Activated naive CD4-positive, alpha-beta T cell (primary cell): ENCODE measurements at places on chromosomes 7 and 10.

DNA sequence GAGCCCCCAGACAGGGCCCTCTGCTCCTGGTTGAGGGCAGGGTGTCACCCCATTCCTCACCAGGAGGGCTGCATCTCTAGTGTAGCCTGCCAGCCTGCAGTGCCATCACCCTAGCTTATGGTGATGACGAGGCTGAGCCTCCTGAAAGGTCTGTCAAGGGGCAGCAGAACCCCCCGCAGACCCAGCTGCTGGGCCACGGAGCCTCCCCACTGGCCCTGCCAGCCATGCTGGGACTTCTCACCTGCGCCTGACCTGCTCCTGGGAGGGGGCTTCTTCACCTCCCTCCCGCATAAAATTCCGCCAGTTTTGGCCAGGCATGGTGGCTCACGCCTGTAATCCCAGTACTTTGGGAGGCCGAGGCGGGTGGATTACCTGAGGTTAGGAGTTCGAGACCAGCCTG, 40.4 kb upstream of the RASGEF1A start:
- no peak for DNase-seq

- no peak for DNase-seq
Observed at GRCh38 chr7:54860003-54860775, 101.2 kb upstream of the SEC61G start.

DNA sequence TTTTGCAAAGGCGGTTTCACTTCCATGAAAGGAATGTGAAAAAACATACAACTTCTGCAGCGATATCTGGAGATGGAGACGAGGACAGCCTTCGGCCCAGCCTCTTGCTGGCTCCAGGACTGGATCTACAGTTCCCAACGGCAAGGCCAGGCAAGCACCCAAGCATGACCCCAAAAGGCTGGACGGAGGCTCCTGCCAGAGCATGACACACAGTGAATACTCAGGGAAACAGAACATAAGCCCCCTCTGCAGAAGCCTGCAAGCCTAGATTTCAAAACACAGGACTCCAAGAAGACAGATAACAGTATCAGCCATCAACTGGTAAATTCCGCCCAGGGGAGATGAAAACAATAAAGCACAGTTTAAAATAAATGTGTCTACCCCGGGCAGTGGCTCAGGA, 3.3 kb upstream of the LRRC27 start:
- DNase-seq: no peak

- no peak for DNase-seq
Observed at GRCh38 chr7:5634107-5634950, 147.1 kb downstream of the RNF216 start.

- no peak for DNase-seq
Observed at GRCh38 chr10:76928565-76928964, 709.0 kb downstream of the KCNMA1 start.

DNA sequence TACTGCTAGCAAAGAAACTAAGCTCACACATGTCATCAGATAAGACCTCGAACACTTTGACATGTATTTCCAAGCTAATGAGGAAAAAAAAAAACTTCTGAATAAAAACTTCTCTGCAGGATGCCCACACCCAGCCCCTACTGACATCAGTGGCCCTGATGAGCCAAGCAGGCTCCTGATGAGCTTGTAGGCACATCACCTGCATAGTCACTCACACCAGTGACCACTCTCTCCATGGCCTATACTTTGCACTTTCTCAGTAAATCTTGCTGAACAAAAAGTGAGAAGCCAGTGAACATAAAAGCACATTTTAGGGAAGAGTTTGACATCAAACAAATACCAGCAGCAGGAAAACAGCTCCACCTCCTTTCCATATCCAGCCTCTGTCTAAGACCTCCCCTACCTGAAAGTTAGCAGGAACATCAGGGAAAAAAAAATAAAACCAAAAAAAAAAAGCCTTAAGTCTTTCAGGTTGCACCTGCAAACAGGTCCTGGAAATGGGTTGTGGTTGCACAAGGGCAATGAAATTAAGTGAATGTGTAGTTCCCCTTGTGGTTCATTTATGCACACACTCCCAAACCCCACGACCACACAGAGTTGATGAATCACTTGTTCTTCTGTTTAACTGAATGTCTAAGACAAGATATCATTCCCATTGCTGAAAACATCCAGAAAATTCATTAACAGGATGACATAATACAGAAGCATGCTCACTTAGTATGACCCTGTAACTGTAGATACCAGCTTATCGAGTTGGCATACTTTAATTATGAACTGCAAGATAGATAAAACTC, 205.2 kb upstream of the PDE1C start:
- no peak for DNase-seq

- no peak for DNase-seq
Observed at GRCh38 chr10:124963866-124964720, 22.2 kb downstream of the ZRANB1 start.

- no peak for DNase-seq
Observed at GRCh38 chr10:128167926-128168520, 41.8 kb upstream of the MKI67 start.

DNA sequence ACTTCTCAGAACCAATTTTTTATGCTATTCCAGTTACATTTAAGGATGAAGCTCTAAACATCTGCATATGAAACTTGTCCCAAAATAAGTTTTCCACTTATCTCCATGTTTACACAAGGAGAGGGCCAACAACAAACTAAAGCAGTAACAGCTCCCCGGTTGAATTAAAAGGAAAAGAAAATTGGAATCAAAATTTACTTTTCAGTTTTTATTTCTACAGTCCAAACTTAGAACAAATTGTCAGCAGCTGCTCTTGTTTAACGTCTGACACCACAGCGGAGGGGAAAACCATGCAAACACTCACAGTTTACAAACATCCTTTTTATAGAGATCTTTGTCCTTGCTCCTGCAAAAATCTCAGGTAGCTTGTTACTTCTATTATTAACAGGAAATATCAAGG, 101.3 kb downstream of the COL28A1 start:
- DNase-seq: no peak

- no peak for DNase-seq
Observed at GRCh38 chr10:96276831-96277230, 5.5 kb upstream of the BLNK start.
